ENCODE measurements at places on chromosomes 5 and 9.

GRCh38 chr9:2026220-2026997 is 11.3 kb downstream of the SMARCA2 start:
- no peak for DNase-seq

- DNase-seq: no peak
Observed at GRCh38 chr5:93346301-93346700, 234.7 kb downstream of the NR2F1-AS1 start.

DNA sequence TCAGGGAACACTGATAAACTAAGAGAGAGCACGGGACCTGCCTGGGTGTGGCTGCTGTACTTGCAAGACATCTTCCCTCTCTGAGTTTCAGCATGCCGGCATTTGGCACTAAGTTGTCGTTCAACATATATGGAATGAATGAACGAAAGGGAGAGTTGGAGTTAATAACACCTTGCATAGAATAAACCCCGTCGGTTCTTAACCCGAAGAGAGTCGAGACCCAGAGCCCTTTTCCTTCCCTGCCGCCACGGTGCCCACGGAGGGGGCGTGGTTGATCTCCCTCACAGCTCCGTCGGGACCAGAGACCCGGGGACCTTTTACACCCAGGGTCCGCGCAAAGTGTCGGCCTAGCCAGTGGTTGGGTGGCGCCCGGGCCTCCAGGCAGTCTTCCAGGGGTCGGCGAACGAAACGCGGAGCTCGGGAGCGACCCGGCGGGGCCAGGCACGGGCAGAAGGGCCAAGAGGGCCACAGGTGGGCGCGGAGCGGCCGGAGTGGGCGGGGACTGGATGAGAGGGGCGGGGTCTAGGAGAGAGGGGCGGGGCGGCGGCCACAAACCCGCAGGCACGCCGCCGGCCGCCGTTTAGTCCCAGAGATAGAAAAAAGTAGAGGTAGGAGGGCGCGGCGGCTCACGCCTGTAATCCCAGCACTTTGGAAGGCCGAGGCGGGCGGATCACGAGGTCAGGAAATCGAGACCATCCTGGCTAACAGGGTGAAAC is 735 bp upstream of the RPL26L1 start:
- peak; percentile 88 for DNase-seq

- DNase-seq: no peak
Observed at GRCh38 chr9:30536494-30536893, 1847.9 kb upstream of the ACO1 start.

- DNase-seq: peak; percentile 77
Observed at GRCh38 chr9:137255448-137256114, 454 bp downstream of the NELFB start.

- no peak for DNase-seq
Observed at GRCh38 chr5:79229357-79230174, 6.4 kb upstream of the JMY start.

DNA sequence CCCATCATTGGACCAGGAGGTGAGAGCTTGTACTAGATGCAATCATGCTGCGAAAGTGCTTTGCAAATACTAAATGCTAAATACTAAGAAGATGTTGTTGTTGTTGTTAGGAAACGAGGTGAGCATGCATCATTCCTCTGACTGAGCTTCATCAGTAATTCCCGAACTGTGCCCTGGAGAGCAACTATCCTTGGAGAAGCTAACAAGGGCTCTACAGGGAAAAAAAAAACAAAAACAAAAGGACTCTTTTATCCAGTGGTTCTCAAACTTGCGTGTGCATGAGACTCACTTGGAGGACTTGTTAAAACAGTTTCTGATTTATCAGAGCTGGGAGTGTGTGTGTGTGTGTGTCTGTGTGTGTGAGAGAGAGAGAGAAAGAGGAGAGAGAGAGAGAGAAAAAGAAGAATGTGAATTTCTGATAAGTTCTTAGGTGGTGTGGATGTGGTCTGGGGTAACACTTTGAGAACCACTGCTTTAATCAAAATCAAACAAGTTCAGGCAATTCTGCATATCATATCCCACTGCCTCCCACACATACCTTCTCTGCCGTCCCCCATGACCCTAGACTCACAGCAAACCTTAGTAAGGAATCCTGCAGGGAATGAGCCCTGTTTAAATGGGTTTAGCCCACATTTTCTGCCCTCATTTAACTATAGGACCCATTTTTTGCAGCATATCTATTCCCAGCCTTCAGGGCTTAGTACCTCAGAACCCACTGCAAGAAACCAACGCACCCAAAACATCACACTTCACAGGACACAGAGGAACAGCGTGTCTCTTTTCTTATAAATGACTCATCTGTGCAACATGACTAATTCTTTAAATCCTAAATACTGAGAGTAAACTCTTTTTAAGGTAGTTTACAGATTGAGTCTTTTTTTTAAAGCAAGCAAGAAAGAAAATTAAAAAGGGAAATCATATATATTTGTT is 48.9 kb downstream of the PDE6A start:
- DNase-seq: no peak

GRCh38 chr9:100217536-100217935 is 118.5 kb downstream of the INVS start:
- DNase-seq: no peak

- DNase-seq: no peak
Observed at GRCh38 chr9:132218208-132218607, 56.4 kb downstream of the NTNG2 start.

- no peak for DNase-seq
Observed at GRCh38 chr9:120982836-120983235, 56.2 kb upstream of the TRAF1 start.

GRCh38 chr5:58462154-58462553 is 2.3 kb upstream of the PLK2 start:
- no peak for DNase-seq

DNA sequence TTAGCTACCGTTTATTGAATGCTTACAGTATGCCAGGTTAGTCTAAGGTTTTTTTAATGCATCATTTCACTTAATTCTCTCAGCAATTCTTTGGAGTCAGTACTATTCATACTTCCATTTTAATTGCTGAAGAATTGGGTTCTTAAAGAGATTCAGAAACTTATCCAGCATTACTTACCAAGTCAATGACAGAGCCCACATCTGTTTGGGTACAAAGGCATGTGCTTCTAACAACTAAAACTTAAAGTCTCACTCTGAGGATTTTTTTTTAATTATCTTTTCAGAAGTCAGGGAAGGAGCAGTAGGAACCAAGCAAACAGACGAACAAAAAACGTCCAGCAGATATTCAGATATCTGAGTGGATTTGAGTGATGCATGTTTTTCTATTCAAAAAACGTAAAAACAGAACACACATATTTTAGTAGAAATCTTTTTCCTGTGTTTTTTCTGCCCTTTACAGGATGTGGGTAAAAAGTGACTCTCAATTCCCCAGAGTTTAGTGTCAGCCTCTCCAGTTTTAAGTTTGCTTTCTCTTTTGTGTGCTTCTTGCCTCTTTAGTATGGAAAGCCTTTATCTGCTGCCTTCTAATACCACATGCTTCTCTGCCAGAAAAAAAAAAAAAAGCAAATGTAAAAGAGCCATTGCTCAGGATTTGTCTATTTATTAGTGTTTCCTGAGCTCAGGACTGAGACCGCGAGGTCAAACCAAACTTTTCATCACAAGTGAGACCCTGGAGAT is 118.0 kb downstream of the PRKACG start:
- no peak for DNase-seq

- no peak for DNase-seq
Observed at GRCh38 chr9:5846501-5846921, 13.6 kb upstream of the ERMP1 start.

DNA sequence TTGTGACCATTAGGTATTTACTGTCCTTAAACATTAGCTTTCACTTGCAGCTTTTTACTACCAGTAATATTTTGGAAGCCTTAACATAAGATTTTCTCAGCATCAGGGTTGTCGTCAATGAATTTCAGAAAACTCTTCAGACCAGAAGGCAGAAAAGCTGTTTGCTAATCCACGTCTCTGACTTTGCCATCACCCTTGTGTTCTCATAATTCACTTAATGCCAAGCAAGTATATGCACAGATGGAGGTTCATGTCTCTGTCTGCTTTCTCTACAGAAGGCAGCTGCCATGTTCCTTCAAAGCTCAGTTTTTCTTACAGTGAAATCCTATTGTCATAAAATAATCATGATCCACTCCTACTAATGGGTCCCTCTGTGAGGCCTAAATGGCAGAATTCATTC is 37.7 kb upstream of the LRRC19 start:
- no peak for DNase-seq

DNA sequence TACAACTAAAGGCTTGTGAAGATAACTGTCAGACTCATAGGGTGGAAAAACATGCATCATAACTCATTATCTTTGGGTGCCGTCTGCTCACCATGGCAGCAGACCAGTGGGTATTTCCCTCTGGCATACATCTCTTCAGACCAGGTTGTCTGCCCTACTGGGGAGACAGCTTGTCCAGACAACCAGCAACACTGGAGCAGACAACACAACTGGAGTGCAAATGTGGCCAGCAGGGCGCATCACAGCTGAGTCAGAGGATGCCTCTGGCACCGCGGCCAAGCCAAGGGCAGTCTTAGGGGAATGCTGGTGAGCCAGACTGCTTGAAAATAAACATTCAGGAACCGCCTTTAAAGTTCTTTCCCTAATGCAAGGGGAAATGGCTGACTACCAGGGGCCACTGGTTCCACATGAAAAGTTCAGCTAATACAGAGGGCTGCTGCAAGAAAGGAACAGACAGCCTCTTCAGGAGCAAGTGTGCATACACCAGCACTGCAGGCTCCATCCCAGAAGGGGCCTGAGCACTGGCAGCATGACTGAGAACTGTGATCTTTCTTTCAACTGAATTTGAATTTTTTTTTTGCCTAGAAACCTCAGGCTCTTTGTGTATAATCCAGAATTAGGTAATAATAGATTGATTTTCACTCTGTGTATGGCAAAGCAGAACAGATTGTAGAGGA is 77.3 kb downstream of the MAMDC2 start:
- no peak for DNase-seq

- DNase-seq: no peak
Observed at GRCh38 chr9:101387871-101388506, 3.2 kb upstream of the BAAT start.

DNA sequence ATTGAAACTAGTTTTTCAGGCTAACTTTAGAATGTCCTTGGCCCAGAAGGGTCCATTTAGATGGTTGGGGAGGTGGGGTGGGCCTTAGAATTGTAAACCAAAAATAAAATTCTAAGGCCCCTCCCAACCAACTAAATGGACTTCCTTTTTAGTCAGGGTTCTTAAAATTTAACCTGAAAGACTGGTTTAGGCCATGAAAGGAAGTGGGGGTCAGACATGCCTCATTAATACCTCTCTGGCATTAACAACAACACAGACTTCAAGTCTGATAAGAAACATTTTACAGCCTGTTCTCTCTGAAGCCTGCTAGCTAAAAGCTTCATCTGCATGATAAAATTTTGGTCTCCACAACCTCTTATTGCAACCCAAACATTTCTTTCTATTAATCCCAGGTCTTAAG is 65.5 kb upstream of the TNC start:
- no peak for DNase-seq

DNA sequence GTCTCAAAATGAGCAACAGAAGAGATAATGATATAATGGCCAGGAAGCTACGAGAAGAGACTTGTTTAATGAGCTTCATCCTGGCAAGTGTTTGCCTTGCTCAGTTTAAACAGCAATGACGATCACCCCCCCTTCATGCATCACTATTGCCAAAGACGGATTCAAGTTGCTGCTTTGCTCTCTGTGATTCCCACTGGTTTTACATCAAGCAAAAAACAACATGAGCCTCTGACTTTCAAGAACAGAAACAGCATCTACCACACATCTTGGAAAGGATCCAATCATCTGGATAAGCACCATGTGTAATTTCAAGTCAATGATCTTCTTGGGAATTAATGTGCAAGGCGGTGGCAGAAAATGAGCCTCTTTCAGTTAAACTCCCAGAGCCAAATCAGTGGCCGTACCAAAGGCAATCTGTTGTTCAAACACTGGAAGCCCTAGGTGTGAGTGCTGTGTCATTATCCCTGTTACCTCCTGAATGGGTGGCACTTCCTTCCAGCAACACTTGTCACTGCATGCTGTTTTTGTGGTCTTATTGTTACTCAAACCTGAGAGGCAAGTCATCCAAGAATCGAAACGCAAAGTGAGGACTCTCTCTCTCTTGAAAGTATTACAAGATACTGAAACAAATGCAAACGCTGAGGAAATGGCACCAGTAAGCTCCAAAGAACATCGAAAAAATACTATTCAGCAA is 72.8 kb downstream of the MED27 start:
- DNase-seq: peak; percentile 55

- no peak for DNase-seq
Observed at GRCh38 chr5:10838038-10838437, 77.0 kb upstream of the DAP start.

DNA sequence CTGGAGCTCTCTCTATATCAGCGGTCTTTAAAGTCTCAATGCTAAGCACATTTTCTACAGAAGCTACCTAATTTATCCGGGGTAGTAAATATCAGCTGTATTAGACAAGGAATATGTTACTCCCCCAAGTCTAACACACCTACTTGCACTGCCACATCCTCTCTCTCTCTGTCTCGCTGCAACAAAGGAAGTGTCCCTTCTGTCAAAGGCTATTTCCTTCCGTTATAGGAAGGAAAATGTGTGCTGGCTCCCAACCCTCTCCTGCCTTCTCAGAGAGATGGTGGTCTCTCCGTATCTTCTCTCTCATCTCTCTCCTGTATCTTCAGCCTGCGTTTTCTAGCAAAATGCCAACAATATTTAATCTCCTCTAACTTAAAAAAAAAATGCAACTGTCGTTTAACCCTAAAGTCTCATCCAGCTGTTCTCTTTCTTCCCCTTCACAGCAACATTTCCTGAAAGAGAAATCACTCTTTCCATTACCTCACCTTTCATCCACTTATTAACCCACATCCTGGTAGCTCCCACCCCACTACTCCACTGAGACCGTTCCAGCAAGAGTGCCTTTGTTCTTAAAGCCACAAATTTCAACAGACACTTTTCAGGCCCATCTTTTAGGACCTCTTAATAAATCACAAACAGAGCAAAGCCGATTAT is 2.3 kb downstream of the TTF1 start:
- DNase-seq: no peak

GRCh38 chr9:74503666-74504065 is 6.5 kb downstream of the RORB start:
- no peak for DNase-seq

DNA sequence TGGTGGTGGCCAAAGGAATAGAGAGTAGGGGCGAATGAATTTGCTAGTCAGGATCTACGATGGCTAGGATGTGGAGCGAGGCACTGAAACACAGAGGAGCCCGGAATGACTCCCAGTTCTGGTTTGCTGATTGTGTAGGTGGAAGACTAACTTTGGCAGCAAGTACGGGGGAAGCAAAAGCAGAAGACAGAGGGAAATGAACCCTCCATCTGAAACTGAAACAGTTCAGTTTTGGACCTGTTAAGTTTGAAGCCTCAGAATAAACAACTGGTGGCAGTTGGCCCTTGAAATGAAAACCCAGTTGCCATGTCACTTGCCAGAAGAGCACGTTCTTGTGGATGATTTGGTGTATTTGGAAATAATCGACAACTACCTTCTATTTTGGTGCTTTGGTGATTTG is 15.4 kb upstream of the SMIM15 start:
- no peak for DNase-seq

- no peak for DNase-seq
Observed at GRCh38 chr5:32991421-32991815, 280.3 kb downstream of the NPR3 start.

- no peak for DNase-seq
Observed at GRCh38 chr5:86917117-86917579, 299.4 kb downstream of the COX7C start.

All from activated CD8-positive, alpha-beta memory T cell treated with anti-CD3 and anti-CD28 coated beads, Interleukin-2, amount 50 U/mL, for 48 hours (primary cell).